ENCODE measurements at places on chromosomes 12 and 14. TPM values are rescaled to one million over a fixed set of nuclear protein-coding genes. Genes with fewer than 3 reads are reported as not detected.

CYP46A1 gene
- total RNA-seq: not detected

MAP4K5 gene
- total RNA-seq: 62.1 TPM

UBE3B gene
- total RNA-seq: 47.4 TPM

MUCL1 gene
- not detected for total RNA-seq

GPR84 gene
- not detected for total RNA-seq

FAM181A gene
- total RNA-seq: not detected

GARIN6 gene
- not detected for total RNA-seq

RNF212B gene
- not detected for total RNA-seq

TEX52 gene
- not detected for total RNA-seq

ITGB7 gene
- under 0.01 TPM for total RNA-seq

DHRS2 gene
- not detected for total RNA-seq

LRRIQ1 gene
- total RNA-seq: 2.1 TPM

MIPOL1 gene
- 7.6 TPM for total RNA-seq

KRT6C gene
- not detected for total RNA-seq

LRRC10 gene
- not detected for total RNA-seq

CLEC4C gene
- not detected for total RNA-seq

KRT73 gene
- total RNA-seq: not detected

GMFB gene
- total RNA-seq: 50.5 TPM

SLC22A17 gene
- 10.4 TPM for total RNA-seq

DLGAP5 gene
- total RNA-seq: 48.5 TPM

MSI1 gene
- total RNA-seq: 0.17 TPM

ATG2B gene
- total RNA-seq: 7.6 TPM

SNRPF gene
- total RNA-seq: 15.0 TPM

FAR2 gene
- 6.7 TPM for total RNA-seq

NTF3 gene
- total RNA-seq: 2.2 TPM

NOXRED1 gene
- not detected for total RNA-seq

FAM186B gene
- under 0.01 TPM for total RNA-seq

KRT77 gene
- not detected for total RNA-seq

TSPAN19 gene
- under 0.01 TPM for total RNA-seq

GALNT16 gene
- total RNA-seq: 0.17 TPM

ERP29 gene
- 68.7 TPM for total RNA-seq

MYF6 gene
- total RNA-seq: 0.45 TPM

All from bronchus fibroblast of lung (primary cell).